ENCODE measurements at places on chromosomes 1 and 21.

DNA sequence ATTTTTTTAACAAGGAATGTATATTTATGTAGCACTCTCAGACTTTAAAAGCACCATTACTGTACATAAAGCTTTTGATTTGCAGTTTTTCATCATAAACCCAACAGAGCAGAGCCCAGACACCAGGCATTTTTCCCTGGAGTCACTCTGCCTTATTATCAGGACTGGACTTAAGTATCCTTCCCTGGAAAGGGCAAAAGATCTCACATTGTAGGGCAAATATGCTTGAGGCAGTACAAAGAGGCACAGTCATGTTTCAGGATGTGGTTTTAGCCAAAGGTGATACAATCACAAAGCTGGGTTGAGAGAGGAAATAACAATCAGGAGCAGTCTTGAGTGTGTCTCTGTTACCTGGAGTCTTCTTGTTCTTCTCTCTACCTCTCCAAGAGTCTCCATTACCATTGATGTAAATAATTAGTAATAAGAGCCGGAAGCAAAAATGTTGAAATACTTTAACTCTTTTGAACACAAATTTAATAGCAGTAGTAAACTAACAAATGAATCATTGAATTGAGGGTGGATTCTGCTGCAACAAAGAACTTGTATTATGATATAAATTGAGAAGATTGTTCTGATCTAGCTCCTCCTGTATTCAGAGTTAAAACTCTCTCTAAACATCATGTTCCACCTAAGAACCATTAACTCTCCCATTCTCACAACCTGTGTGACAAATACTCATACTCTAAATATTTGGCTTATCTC is 160.5 kb downstream of the LTN1 start:
- peak; percentile 68 for DNase-seq

DNA sequence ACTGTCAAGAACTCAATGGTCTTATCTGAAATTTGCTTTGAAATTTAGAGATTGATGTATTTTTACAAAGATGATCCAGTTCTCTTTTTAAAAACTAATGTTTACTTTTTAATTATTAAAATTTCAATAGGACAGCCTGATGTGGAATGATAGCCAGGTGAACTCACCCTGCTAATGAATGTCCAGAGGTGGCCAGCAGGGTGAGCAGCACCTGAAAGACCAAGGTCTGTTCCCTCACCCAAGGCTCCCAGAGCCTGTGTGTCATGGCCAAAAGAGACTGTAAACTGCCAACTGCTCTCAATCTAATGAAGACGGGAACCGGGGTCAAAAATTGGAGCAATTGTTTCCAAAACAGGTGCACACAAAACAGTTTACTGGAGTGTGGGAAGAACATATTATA is 340.4 kb downstream of the DISC1 start:
- no peak for DNase-seq

- DNase-seq = peak; percentile 57
These were observed 55.6 kb downstream of the NKAIN1 start for GRCh38 chr1:31183927-31184554.

- peak; percentile 40 for DNase-seq
These were observed 6.1 kb downstream of the SRM start for GRCh38 chr1:11053758-11054137.

GRCh38 chr1:45643321-45643720 is 19.5 kb upstream of the CCDC17 start:
- no peak for DNase-seq

GRCh38 chr1:3679098-3679555 is 26.8 kb downstream of the TP73 start:
- no peak for DNase-seq

DNA sequence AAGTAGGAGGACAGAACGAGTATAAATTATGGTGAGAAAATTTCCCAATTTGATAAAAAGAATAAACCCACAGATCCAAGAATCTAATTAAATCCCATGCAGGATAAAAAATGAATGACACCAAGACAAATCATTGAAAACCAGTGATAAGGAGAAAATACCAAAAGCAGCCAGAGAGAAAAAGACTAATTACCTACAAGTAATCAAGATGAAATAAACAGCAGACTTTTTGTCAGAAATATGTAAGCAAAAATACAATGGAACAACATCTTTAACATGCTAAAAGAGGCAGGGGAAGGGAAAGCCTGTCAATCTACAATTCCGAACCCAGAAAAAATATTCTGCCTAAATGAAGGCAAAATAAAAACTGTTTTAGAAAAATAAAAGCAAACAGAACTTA is 20.7 kb upstream of the CCN1 start:
- no peak for DNase-seq

DNA sequence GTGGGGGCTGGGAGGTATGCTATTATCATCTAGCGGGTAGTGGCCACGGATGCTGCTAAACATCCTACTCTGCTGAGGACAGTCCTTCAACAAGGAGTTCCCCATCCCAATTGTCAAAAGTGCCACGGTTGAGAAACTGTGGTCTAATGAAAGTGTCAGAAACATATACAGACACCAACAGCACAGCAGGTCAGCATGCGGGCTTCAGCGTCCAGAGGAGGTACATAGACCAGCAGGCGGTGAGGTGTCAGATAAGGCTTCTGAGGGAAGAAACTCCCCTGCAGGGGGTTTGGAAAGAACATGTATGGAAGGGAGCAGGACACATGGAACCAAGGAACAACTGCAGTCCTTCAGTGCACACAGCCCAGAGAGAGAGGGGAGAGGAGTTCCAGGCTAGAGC is 4.8 kb upstream of the TTC4 start:
- no peak for DNase-seq
